Stimulated activated CD4-positive, alpha-beta T cell treated with anti-CD3 and anti-CD28 coated beads, Interleukin-4, amount 100 ng/mL, for 24 hours (primary cell): ENCODE measurements at places on chromosomes 2 and 18.

- DNase-seq, result no peak
Observed at GRCh38 chr18:2538844-2539243, 32.5 kb downstream of the METTL4 start.

DNA sequence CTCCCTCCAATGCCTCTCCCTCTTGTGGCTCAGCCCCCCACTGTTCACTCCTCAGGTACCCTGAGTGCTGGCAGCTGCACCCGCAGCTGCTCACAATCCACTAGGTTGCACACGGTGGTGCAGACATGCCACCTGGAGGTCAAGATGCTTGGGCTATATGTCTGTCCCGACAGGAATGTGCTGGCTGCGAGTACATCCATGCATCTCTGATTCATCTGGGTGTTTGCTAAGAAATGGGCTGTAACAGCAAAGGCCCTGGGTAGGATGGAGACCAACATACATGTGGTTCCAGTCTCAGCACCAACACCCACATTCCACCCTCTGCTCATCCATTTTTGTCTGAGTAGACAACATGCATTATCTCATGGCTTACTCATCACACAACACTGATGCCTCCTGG lies 31.3 kb downstream of the ANKMY1 start:
- no peak for DNase-seq

- DNase-seq, result no peak
Observed at GRCh38 chr2:141595316-141595920, 535.4 kb downstream of the LRP1B start.

DNA sequence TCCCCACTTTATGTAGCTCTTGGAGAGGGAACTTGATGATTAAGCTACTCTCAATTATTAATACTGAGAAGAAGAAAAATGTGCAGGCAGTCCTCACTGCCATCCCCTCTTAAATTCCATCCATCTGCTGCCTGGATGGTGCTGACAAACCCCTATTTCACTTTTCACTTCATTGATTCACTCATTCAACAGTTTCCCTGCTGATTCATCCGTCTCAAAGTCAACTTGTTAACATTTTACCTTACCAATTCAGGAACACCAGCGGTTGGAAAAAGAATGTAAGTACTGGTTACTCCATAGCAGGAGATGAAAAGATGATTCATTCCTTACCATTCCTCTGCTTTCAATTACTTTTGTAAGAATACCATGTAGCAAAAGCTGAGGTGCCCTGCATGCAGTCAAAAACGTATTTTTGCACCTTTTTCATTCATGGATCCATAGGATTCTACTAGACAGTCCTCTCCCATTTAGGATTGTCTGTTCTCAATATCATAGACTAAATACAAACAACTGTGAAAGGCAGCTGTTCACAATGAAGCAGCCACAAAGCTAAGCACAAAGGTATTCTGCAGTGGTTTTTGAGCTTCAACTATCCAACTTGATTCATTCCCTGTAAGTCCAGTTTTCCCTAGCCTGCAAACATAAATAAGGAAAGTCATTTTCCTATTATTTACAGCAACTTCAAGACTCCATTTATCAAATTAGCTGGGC lies 262.0 kb downstream of the MREG start:
- DNase-seq, result no peak

GRCh38 chr2:173141666-173142065 lies 66.0 kb downstream of the MAP3K20 start:
- no peak for DNase-seq

DNA sequence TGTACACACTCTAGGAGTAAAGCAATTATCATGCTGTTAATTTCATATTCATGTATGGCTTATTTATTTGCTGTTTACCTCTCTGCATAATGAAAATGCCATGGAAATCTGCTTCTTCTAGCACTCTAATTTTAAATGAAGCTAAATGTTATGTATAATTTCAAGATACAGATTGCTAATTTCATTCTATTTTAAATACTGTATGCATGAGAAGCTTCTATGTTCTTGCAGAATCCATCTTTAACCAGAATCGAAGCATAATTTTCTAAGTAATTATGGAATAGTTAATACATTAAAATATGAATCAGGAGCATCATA lies 127.2 kb downstream of the UBE2E3 start:
- DNase-seq, result no peak

DNA sequence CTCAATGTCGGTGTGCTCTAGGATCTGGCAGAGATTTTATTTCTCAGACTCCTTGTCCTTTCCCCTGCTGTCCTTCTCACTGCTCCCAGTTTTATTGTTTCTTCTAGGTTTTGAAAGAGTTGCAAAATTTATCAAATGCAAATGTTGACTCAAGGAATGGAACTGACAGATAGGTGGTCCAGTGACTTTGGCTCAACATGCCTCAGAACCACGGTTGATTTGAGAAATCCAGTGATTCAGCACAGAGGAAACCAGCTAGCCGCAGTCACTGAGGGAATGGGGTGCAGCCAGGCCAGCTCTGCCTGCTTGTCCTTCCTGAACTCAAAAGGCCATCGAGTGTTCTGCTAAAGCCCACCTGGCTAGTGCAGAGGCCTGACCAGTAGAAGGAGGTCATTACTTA lies 125.7 kb upstream of the LYPD6 start:
- no peak for DNase-seq

GRCh38 chr2:126669772-126670171 lies 13.8 kb downstream of the GYPC start:
- no peak for DNase-seq
